ENCODE measurements at places on chromosomes 7 and 10.

- DNase-seq, result no peak
Observed at GRCh38 chr10:113540845-113541548, 11.9 kb upstream of the HABP2 start.

GRCh38 chr7:2478800-2479199, 2.6 kb upstream of the GRIFIN start:
- DNase-seq, result no peak

- DNase-seq, result no peak
Observed at GRCh38 chr7:25775570-25775969, 376.4 kb upstream of the NFE2L3 start.

DNA sequence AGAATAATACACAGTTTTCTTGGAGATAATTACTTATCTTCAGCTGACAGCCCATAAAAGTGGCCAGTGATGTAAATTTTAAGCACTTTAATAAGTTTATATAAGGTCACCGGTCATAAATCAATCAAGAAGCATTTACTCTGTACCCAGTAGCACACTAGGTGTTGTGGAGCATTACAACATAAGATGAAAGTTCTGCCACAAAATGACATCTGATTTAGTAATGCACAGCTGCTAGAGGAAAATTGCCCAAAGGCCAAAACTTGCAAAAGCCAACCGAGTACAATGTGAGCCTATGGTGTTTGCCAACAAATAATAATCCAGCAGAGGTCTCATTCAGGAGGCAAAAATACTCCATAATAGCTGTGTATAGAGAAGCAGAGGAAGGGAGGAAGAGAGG, 63.6 kb downstream of the GPR37 start:
- no peak for DNase-seq

GRCh38 chr7:101226721-101227120, 8.8 kb downstream of the ZNHIT1 start:
- no peak for DNase-seq

DNA sequence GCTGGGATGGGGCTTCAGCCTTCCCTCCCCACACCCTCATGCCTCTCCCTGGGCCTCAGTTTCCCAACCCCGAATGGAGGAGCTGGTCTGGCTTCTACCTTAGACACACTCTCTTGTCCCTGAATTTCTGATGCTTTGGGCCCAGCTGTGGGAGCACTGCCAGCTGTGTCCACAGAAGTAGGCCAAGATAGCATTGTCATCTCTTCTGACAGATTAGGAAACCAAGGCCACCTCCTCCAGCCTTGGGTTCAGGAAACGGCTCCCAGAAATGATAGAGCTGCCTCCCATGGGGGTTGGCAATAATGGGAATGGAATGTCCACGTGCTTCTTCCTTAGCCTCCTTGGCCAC, 1.3 kb downstream of the PPIF start:
- DNase-seq, result no peak

DNA sequence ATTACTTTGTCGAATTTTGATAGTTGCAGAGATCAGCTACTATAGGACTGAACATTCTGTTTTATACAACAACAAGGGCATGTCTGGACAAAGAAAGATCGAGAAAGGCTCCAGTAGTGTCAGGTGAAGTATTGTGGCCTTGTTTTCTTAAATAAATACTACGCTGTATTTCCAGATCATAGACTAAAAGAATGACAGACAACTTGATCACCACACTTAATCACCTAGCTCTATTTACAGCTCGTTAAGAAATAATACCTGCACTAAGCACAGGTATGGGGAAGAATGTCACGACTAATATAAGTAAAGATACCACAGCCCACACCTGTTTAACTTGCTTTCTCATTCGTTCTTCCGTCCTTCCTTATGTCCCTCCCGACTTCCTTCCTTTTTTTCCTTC, 269.2 kb downstream of the HGF start:
- no peak for DNase-seq

DNA sequence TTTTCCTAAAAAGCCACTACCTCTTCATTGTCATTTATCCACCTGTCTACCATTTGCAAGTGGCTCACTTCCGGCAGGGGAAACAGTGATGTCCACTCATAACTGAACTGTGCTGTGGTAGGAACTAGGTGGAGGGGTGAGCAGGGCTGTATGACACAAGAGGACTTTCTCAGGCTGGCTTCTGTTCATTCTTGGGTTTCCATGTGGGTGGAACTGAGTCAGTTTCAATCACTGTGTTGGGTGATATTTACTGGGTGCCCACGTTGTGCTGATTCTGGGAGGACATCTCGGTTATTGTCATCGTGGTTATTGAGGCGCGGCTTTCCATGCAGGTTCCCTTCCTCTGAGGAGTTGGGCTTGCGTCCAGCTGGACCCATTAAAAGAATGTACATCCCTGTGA, 38.8 kb downstream of the RAMP3 start:
- DNase-seq, result no peak

GRCh38 chr7:64630496-64630895, 35.4 kb upstream of the ZNF107 start:
- DNase-seq, result no peak

- DNase-seq, result no peak
Observed at GRCh38 chr7:34315032-34315431, 343.0 kb upstream of the NPSR1 start.

DNA sequence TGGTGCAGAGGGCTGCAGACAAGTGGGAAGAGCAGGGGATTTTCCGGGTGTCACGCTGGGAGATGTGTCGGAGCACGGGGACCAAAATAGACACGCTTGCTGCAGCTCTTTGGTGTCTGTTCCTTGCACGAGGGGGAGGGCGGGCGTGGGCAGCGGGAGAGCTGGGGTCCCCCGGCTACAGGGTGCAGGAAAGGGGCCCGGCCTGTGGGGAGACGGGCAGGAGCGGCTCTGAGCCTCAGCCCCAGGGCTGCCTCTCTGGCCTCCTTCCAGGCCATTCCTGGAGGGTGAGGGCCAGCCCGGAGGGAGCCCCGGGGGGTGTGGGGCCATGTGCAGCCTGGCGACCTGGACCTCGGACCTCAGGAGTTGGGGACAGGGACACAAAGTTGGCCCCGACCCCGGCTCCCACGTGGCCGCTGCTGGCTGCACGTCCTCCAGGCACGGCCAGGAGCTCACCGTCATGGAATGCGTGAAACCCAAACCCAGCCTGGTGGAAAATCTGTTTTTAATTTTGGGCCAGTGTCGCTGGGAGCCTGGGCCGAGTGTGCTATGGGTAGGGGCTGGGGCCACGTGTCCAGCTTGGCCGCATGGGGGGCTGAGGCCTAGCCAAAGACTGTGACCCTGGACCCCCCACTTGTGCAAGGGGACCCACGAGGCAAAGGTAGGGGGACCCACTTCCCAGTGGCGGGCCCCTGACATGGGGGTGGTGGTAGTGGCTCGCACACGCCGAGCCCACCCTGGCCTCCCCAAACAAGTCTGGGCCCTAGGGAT, 6.6 kb downstream of the TTYH3 start:
- no peak for DNase-seq

- DNase-seq, result no peak
Observed at GRCh38 chr10:101444058-101444898, 90.3 kb downstream of the BTRC start.

GRCh38 chr10:130470286-130470685, 334.1 kb downstream of the GLRX3 start:
- DNase-seq, result no peak
